NCI-H1417 (cell line): ENCODE measurements at places on chromosomes 13 and 19.

- DNase-seq = no peak
These were observed 16.1 kb upstream of the ZNF274 start for GRCh38 chr19:58166708-58167280.

DNA sequence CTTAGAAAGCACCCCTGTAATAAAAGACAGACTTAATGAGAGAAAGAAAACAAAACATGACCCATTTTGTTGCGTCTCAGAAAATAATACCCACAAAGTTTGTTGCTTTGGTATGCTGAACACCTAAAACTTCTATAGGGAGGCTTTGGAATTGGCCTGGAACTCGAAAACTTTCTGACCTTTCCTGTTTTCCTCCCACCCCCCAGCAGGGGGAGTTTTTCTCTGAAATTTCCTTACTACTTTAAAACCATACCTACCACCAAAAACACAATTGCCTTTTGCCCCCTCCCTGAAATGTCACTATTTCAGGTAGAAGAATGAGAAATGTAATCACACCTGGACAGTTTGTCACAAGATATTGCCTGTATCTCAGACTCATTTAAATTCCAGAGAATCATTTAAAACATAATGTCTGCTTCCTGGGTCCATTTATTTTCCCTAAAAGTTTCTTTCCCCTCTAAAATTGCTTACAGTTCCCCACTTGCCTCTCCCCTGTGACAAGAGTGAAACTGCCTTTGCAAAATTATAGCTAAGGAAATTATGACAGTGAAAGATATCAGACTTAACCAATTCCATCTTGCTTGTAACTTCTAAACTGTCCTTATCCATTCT, 2700.2 kb downstream of the PCDH9 start:
- DNase-seq = no peak

DNA sequence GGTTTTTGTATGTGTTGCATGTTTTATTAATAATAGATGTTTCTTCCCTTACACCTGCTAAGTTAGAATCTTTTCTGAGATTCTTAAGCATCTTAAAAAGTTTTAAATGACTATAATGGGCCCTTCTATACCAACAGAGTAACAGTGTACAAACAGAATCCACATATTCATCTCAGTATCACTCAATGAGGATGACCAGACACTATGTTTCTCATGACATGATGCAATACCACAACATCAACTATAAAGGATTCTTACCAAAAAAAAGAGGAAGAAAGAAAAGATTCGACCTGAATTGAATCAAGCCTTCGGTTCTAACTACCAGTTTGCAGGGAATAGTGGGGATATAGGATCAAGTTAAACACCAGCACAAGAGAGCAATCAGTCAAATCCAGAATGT, 56.5 kb downstream of the INTS6 start:
- DNase-seq = no peak

- DNase-seq = peak; percentile 26
These were observed 528.4 kb downstream of the DCT start for GRCh38 chr13:93951108-93951507.

DNA sequence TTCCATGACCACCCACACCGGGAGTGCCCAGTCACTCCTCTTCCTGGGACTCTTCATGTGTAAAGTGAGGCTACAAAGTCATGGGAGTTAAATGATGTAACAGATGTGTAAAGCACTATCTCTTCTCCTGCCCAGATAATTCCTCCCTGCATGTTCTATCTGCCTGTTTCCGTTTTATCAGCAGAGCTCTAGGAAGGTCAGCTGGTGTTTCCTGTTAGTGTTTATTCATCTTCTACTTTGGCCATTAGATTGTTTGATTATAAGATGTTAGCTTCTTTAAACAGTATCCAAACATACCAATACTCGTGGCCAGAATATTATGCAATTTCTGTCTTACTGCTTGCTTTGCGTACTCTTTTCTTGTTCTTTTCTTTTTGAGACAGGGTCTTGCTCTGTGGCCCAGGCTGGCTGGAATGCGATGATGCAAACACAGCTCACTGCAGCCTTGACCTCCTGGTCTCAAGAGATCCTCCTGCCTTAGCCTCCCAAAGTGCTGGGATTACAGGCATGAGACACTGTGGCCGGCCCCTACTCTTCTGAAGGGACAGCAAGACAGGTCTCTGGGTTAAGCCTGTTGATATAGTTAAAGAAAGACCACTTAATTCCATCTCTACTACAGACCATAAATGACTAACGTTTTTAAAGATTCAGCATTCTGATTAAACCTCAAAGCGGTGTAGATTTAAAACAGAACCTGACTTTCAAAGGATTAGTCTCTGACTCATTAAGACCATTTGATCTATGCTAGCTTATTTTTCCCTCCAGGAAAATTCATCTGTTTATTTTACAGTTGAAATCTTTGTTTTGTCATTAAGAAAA, 97.4 kb upstream of the AKAP11 start:
- no peak for DNase-seq

DNA sequence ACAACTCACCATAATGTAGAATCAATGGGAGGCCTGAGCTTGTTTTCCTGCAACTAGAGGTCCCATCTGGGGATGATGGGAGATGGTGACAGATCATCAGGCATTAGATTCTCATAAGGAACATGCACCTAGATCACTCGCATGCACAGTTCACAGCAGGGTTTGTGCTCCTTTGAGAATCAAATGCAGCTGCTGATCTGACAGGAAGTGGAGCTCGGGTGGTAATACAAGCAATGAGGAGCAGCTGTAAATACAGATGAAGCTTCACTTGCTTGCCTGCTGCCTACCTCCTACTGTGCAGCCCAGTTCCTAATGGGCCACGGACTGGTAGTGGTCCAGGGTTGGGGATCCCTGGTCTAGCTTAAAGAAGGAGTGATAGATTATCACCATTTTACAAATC, 33.0 kb downstream of the KPNA3 start:
- no peak for DNase-seq

GRCh38 chr19:18478545-18479311, 40.8 kb upstream of the ISYNA1 start:
- DNase-seq = peak; percentile 3

GRCh38 chr19:36046443-36047050, 7.5 kb downstream of the THAP8 start:
- DNase-seq = no peak

- no peak for DNase-seq
These were observed 233.8 kb downstream of the SLC7A1 start for GRCh38 chr13:29361716-29362115.

GRCh38 chr13:31224963-31225559, 25.3 kb downstream of the B3GLCT start:
- DNase-seq = no peak

GRCh38 chr13:25683056-25683455, 311.3 kb downstream of the ATP8A2 start:
- no peak for DNase-seq

- no peak for DNase-seq
These were observed 71.3 kb downstream of the DPF1 start for GRCh38 chr19:38152461-38153379.

GRCh38 chr19:48963371-48964204, 1.5 kb upstream of the FTL start:
- no peak for DNase-seq

DNA sequence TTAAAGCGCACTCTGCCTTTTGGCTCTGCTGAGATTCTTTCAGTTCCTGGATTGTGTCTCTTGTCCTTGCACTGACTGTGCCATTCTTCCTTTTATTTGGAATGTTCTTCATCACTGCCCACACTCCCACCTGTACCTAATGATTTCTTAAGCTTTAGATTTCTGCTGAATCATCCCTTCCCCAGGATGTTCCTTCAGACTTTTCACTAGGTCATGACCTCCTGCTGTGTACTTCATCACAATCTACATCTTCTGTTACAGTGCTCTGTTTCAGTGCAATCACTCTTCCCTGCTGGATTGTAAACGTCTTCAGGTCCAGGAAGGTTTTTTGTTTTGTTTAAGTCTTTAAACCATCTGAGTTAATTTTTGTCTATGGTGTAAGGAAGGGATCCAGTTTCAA, 281.0 kb downstream of the ATP8A2 start:
- DNase-seq = no peak

DNA sequence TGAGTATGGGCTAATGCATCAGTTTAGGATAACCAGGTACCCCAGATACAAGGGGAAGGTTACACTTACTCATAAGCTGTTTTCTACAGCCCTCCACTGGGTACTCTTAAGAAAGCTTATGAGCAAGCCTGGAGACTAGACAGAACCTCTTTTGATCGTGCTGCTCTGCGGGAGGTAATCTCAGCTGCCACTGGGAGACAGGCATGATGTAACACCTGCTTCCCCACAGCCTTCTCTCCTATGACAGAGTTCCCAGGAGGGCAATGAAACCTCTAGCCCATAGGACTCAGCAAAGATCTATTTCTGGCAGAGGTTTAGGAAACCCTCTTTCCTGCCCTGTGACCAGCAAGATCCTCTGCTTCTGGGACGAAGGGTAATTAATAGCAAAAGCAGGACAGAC, 65.6 kb downstream of the WASF3 start:
- DNase-seq = no peak

DNA sequence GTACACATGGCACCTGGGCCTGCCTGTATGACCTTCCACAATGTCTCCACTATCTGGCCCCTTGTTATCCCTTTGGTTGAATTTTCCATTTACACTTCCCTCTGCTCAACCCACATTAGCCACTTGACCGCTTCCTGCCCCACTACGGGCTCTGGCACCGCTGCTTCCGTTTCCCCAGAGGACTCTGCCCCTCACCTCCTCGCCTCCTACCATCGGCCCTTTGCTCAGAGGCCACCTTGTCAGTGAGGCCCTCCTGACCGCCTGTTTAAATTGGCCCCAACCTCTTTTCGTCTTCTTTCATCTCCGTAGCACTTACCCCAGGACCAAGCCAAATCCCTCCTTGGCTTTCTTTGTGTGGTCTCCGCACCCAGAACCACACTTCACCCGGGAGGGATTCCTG, 47.4 kb downstream of the SOX1 start:
- no peak for DNase-seq

DNA sequence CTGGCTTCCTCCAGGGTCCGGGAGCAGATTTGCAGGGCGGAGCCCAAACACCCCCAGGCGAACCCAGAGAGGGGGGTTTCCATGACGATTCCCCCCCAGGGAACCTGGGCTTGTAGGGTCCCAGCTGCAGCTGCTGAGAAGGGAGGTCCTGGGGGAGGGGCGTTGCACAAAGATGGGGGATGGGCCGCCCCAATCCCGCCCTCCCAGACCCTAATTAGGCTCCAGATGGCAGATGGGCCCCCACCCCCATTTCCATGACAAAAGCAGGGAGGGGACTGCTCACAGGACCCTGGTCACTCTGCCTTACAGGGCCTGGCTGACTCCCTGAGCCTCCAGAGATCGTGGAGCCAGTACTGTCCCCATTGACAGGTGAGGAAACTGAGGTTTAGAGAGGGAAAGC, 15.2 kb downstream of the ELAVL3 start:
- no peak for DNase-seq

- no peak for DNase-seq
These were observed 10.2 kb upstream of the CBLC start for GRCh38 chr19:44767295-44768180.

- DNase-seq = no peak
These were observed 36.1 kb upstream of the TUBGCP3 start for GRCh38 chr13:112624040-112624439.

- no peak for DNase-seq
These were observed 25.7 kb downstream of the PTPRS start for GRCh38 chr19:5314907-5315298.
